ENCODE measurements at places on chromosomes 7 and 10.

DNA sequence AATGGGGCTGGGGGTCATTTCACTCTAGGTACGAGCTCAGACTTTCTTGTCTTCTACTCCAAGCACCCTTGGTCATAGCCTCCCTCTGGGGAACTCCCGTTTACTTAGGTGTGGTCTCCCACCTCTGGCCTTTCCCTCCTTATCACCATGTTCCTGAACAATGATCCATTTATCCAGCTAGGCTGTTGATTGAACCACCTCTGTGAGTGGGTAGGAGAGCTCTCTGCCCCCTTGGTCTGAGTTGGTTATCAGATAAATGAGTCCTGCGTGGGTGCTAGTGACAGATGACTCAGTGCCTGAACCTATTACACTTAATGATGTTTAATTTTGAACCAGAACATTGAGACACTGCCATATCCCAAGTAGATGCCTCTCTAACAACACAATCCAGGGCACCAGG is 9.4 kb downstream of the BLNK start:
- DNase-seq = no peak

DNA sequence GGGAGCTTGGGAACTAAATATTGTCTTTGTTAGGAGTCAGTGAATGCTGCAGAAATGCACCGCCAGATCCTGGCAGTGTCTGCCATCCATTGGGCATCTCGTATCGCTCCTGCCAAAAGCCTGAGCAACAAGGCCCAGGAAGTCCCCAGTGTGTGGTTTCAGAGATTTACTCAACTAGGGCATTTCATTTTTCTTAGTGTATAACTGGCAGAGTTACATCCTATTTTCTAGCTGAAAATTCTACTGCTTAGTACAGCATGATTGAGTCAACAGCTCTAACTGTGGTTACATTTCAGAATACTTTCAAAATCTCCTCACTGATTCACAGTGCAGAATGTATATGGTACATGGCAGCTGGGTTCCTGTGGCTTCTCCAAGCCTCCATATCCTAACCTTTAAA is 95.8 kb upstream of the CREB5 start:
- no peak for DNase-seq

DNA sequence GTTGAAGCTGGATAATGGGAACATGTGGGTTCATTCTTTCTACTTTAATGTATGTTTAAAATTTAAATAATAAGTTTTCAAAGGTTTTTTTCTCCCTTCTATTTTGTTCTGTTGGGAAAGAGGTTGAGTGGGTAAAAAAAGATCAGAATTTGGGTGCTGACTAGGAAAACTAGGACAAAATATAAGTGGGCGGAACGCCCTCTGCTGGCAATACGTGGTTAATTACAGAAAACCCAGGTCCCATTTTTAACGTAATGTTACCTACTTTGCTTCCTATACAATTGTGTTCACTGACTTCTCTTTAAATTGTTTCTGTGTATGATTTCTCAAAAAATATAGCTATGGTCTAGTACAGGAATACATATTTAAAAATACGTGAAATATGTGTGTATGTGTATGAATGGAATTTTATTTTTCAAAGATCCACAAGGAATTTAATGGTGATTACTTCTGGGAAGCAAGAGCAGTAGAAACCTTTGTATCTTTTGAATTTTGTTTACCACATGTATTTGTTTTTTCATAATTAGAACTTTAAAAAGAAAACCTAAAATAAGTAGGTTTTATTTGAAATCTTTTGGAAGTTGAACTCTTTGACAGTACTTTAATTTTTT is 8.7 kb downstream of the ECD start:
- DNase-seq = peak; percentile 46

GRCh38 chr7:883055-884021 is 7.0 kb downstream of the GET4 start:
- DNase-seq = no peak

DNA sequence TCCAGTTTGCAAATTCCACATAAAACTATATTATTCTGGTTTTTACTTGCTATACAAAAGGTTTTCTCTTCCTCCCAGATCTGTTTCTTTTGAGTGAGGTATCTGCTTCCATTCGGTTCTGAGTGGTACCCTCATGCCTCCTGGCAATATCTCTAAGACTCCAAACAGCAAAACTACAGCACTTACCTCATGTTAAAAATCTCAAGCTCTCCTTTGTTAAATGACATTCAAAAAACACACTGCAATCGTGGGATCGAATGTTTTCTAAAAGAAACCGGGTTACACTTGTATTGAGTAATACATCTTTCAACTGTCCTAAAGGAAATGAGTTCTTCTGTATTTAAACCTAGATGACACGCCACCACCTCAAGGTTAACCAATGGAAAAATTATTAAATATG is 11.1 kb downstream of the YWHAG start:
- no peak for DNase-seq

- no peak for DNase-seq
These were observed 148.1 kb downstream of the ITGA8 start for GRCh38 chr10:15571575-15571974.

Data from NCI-H510A treated with DMSO at 0.1 percent for 48 hours (cell line).